ENCODE measurements at places on chromosomes 4 and X. TPM values are rescaled to one million over a fixed set of nuclear protein-coding genes. Genes with fewer than 3 reads are reported as not detected.

Gene CC2D2A
- 0.07 TPM for polyA plus RNA-seq

DNA sequence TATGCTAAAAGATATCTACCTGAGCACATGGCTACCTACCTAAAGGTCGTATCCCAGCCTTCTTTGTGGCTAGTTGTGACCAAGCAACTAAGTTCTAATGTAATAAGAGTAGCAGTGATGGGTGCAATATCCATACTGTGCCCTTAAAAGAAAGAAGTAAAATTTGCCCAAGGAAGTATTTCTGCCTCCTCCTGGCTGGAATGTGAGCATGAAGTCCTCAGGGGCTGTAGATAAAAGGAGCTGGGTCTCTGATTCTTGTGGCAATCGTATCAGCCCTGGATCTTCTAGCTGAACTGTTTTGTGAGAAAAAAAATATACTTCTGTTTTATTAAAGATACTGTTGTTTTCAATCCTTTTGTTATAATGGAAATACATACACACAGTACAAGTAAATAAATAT, 217.4 kb downstream of the GPAT3 start:
- no peak overlapping the region for H3K27ac ChIP-seq
- no peak overlapping the region for H3K4me3 ChIP-seq
- H3K4me1 ChIP-seq, result no peaks in the 10 kb centered on the region

DNA sequence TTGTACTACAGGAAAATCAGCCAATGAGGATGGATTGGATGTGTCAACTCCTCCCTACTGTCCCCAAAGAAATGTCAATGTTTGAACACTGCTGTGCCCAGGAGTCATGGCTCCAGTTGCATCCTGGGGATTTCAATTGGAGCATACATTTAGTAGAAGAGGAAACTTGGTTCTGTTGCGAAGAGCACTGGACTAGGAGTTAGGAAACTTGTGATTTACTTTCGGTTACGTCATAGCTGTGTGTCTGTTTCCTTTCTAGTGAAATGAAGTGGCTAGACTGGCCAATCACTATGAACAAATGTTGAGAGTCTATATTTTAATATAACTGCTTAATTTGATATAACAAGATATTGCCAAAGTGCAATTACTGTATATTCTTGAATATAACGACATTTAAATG, 35.2 kb downstream of the ARL9 start:
- peaks cover 5% of the 10 kb centered on the region for H3K27me3 ChIP-seq
- no peaks in the 10 kb centered on the region for H3K36me3 ChIP-seq
- no peak overlapping the region for H3K27ac ChIP-seq
- no peak for DNase-seq

GRCh38 chrX:6644411-6644810, 109.5 kb upstream of the VCX3A start:
- no peaks in the 10 kb centered on the region for H3K27me3 ChIP-seq
- H3K4me3 ChIP-seq, result no peak overlapping the region
- no peaks in the 10 kb centered on the region for H3K4me1 ChIP-seq
- no peaks in the 10 kb centered on the region for H3K36me3 ChIP-seq

DNA sequence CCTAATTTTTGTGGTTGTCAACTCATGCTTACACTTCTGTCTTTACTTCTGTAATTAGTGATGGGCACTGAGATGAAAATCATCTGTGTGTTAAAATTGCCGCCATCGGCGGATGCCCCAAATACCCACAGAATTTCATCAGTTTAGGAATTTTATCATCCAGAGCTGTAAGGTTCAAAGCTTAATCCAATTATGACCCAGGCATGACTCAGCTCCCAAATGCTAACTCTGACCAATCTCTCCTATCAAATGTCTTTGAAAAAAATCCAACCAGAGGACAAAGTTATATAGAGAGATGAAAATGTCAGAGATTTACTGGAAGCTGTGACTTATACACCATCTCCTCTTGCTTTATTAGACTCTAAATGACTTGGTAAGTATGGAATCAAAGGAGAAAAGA, 1048.7 kb upstream of the PRKX start:
- no peak overlapping the region for H3K4me3 ChIP-seq
- no peaks in the 10 kb centered on the region for H3K27me3 ChIP-seq
- DNase-seq, result no peak

DNA sequence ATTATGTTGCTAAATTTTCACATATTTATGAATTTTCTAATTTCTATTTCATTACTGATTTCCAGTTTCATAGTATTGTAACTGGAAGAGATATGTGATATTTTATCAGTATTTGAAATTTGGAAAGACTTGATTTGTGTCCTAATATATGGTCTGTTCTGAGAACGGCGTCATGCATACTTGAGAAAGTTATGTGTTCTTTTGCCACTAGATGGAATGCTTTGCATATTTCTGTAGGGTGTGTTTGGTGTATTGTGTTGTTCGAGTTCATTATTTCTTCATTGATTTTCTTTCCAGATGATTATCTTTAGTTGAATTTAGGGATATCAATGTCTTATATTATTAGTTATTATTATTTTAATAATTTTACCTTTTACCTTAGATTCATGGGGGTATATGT, 110.6 kb upstream of the ITM2A start:
- no peak overlapping the region for H3K27ac ChIP-seq
- no peaks in the 10 kb centered on the region for H3K4me1 ChIP-seq
- H3K27me3 ChIP-seq, result no peaks in the 10 kb centered on the region
- no peak overlapping the region for H3K4me3 ChIP-seq
- no peaks in the 10 kb centered on the region for H3K36me3 ChIP-seq

All from B cell (primary cell).